ENCODE measurements at places on chromosomes 3 and 15.
A peak's percentile ranks its signal among the peaks of the same experiment; 100 is the strongest.

- peaks cover 5% of the 10 kb centered on the region for H3K27me3 ChIP-seq
- peak; percentile 39 for DNase-seq
- no peaks in the 10 kb centered on the region for H3K36me3 ChIP-seq
- peaks cover 19% of the 10 kb centered on the region for H3K4me1 ChIP-seq
- no peak overlapping the region for H3K4me3 ChIP-seq
- H3K27ac ChIP-seq: no peak overlapping the region
These were observed 21.6 kb downstream of the RNU5B-1 start for GRCh38 chr15:65326117-65326526.

- peaks cover 65% of the 10 kb centered on the region for H3K4me1 ChIP-seq
- DNase-seq: no peak
- H3K27ac ChIP-seq: peak overlapping the region; percentile 16
These were observed 184.1 kb downstream of the LPP start for GRCh38 chr3:188338086-188338485.

- H3K4me3 ChIP-seq: no peak overlapping the region
- no peaks in the 10 kb centered on the region for H3K4me1 ChIP-seq
- no peak for DNase-seq
- H3K27ac ChIP-seq: no peak overlapping the region
These were observed 16.9 kb downstream of the IL20RB start for GRCh38 chr3:136974670-136975069.

GRCh38 chr3:5390936-5391625 is 203.6 kb downstream of the EDEM1 start:
- no peak overlapping the region for H3K4me3 ChIP-seq
- H3K4me1 ChIP-seq: no peaks in the 10 kb centered on the region
- H3K36me3 ChIP-seq: no peaks in the 10 kb centered on the region
- H3K27ac ChIP-seq: no peak overlapping the region

DNA sequence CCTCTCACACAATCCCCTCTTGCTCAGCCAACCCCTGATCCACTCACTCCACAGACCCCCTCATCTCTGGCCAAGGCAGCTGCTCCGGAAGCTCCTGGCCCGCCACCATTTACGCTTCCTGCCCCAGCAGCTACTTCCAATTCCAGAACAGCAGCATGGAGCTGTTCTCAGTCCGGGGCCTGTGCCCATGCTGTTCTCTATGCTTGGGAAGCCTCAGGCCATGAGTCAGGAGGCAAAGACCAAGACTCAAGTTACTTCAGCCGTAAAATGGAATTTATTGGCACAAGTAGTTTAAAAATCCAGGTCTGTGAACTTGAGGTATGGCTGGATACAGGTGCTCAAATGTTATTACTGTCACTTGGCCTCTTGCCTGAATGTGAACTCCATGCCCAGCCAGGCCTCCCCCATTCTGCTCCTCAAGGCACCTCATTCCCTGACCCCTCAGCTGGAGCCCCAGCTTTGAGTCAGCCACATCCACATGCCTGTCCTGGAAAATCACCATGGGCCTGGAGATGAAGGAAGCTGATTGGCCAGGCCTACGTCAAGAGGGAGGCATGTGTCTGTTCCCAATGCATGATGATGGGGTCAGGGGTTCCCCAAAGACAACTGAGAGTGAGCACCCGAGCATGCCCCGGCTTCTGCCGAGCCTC is 31.4 kb upstream of the CACNA2D2 start:
- peaks cover 25% of the 10 kb centered on the region for H3K27me3 ChIP-seq
- no peak overlapping the region for H3K27ac ChIP-seq
- no peak for DNase-seq
- H3K4me1 ChIP-seq: no peaks in the 10 kb centered on the region
- no peaks in the 10 kb centered on the region for H3K36me3 ChIP-seq
- no peak overlapping the region for H3K4me3 ChIP-seq

DNA sequence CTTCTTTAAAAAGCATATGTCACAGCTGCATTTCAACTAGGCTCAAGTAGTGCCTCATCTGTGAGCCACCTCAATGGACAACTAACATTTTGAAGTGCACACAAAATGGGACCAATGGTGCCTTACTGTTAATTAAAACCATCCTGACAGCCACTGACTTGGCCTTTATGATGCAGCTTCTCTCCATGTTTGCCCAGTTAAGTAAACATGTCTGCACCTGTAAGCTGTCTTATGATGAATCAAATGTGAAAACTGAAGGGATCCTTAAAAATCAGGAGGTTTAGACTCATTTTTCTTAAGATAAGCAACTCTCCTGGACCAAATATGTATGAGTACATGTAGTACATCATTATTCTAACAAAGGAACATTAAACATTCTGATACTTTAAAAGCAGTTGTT is 861.6 kb downstream of the ROBO1 start:
- no peaks in the 10 kb centered on the region for H3K36me3 ChIP-seq
- no peaks in the 10 kb centered on the region for H3K27me3 ChIP-seq
- no peak overlapping the region for H3K27ac ChIP-seq

DNA sequence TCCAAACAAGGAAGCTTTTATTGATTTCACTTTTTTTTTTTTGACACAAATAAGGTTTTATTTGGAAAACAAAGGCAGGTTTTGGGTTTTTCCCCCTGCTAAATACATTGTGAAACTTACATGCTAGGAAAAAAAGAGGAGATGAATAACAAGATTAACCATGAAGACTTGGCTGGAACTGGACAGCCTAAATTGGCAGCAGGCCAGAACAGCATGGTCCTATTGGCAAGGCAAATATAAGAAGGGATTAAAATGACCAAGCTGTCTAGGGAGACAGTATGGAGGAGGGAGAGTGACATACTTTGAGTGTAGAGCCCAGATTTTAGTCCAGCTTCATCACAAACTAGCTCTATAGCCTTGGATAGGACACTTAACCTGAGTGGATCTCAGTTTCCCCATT is 63.9 kb upstream of the BBX start:
- no peaks in the 10 kb centered on the region for H3K27me3 ChIP-seq
- H3K4me1 ChIP-seq: no peaks in the 10 kb centered on the region
- no peak for DNase-seq
- H3K36me3 ChIP-seq: no peaks in the 10 kb centered on the region

- no peaks in the 10 kb centered on the region for H3K27me3 ChIP-seq
- H3K4me1 ChIP-seq: peaks cover 14% of the 10 kb centered on the region
- H3K27ac ChIP-seq: no peak overlapping the region
- peaks cover 52% of the 10 kb centered on the region for H3K36me3 ChIP-seq
- DNase-seq: no peak
These were observed 13.7 kb downstream of the IFT122 start for GRCh38 chr3:129453732-129454131.

DNA sequence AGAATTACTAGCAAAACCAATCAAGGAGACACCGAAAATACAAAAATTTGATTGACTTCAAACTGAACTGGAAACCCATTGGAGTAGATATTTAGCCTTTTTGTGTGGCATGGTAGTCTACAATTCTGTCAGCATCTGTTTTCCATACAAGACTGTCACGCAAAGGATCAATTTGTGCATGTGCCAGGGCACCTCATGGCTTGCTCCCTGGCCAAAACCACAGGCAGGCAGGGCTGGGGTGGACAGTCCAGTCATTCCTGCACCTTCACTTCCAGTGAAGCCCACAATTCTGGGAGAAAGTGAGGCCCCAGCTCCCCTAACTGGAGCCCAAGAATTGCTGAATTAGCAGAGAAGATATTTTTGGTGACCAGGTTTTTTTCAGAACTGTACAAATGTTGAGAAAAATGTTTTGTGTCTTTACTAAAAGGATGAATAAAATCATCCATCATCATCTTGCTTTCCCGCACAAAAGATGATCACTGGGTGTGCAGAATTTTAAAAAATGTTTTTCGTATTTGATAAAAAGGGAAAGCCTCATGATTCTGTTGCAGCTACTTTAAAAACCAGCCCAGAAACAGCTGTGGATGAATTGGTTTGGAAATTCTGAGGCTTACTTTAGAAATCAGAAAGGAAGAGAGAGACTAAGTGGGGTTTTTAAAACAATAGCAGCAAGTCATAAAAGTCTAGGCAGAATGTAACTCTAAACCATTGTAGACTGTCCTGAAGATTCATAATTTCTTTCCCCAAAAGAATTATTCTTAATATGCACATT is 86.4 kb downstream of the PCCB start:
- H3K27ac ChIP-seq: no peak overlapping the region
- H3K36me3 ChIP-seq: peaks cover 83% of the 10 kb centered on the region
- H3K4me1 ChIP-seq: no peaks in the 10 kb centered on the region
- H3K4me3 ChIP-seq: no peak overlapping the region
- DNase-seq: no peak
